Activated CD4-positive, alpha-beta T cell treated with anti-CD3 and anti-CD28 coated beads, Interleukin-2, Interleukin-4, amounts not matched to agents 100 ng/mL and 50 ng/mL, durations not matched to agents 16 hours and 8 hours (primary cell): ENCODE measurements at places on chromosomes 2 and 18.

DNA sequence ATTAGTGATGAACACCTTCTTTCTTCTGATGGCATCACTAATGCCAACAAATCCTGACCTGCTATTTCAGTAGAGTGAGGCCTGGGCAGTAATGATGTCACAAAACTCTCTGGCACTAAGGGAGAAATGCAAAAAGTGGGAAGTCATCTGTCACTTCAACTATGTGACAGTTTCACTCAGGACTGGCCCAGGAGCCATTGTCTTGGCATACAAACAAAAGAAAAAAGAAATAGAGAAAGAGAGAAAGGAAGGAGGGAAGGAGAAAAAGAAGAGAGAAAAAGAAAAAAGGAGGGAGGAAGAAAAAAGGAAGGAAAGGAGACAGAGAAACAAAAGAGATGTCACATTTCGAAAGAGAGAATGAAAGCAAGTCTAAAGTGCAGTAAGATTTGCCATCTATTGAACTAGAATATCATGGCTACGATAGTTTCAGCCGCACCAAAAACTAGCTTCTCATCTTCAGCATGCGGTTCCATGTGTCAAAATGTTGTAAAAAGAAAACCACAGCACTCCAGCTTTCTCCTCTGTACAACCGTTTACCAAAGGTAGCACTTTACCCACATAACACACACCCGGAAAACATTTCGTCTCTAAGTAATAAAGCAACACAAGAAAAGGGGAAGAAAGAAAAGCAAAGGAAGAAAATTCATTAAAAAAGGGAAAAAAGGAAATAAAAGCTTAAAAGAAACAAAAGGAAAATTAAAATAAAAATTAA is 50.1 kb downstream of the CD226 start:
- DNase-seq: peak; percentile 82

GRCh38 chr2:1709946-1710560 is 34.3 kb downstream of the PXDN start:
- no peak for DNase-seq

GRCh38 chr18:55268628-55269275 is 309.5 kb upstream of the CCDC68 start:
- no peak for DNase-seq

- DNase-seq: no peak
Measured at GRCh38 chr2:39706312-39706711, 40.6 kb downstream of the TMEM178A start.
